ENCODE measurements at places on chromosomes 5 and 9. TPM values are rescaled to one million over a fixed set of nuclear protein-coding genes. Genes with fewer than 3 reads are reported as not detected.

- DNase-seq, result no peak
- no peak overlapping the region for H3K27ac ChIP-seq
- H3K4me1 ChIP-seq, result no peaks in the 10 kb centered on the region
- H3K27me3 ChIP-seq, result no peaks in the 10 kb centered on the region
- H3K4me3 ChIP-seq, result no peak overlapping the region
- H3K36me3 ChIP-seq, result no peaks in the 10 kb centered on the region
Measured at GRCh38 chr5:86997516-86997915, 270.2 kb upstream of the RASA1 start.

- peaks cover 11% of the 10 kb centered on the region for H3K27me3 ChIP-seq
- no peak overlapping the region for H3K27ac ChIP-seq
- no peaks in the 10 kb centered on the region for H3K36me3 ChIP-seq
- no peak overlapping the region for H3K4me3 ChIP-seq
- no peak for DNase-seq
Measured at GRCh38 chr9:114499528-114499927, 5.7 kb downstream of the WHRN start.

GRCh38 chr9:81373294-81373693 is 316.1 kb downstream of the TLE1 start:
- no peak for DNase-seq
- H3K27me3 ChIP-seq, result peaks cover 1% of the 10 kb centered on the region
- H3K27ac ChIP-seq, result no peak overlapping the region
- peaks cover 6% of the 10 kb centered on the region for H3K4me1 ChIP-seq
- H3K36me3 ChIP-seq, result no peaks in the 10 kb centered on the region
- no peak overlapping the region for H3K4me3 ChIP-seq

DNA sequence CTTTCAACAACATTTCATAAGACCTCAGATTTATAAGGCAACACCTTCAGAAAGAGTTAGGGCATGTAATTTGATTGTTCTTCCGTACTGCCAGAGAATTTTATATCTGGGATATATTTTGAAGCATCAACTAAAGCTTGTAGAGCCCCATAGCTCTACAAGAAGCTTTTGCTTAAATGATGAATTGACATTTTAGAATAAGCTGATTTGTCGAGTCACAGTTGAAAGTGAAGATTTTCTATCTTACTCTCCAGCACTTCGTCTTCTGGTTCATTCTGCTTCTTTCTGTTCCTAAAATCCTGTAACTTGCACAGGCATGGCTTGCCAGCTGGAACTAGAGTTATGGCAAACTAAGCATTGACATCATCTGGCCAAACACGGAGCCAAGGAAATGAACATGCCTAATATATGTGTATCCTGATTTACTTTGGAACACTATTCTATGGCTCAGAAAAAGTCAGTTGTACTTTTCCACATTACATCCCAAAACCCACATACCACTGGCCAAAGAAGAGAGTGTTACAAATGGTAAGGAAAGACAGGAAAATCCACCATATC is 68.6 kb upstream of the MAST4 start:
- no peaks in the 10 kb centered on the region for H3K27me3 ChIP-seq
- no peak overlapping the region for H3K27ac ChIP-seq
- H3K36me3 ChIP-seq, result no peaks in the 10 kb centered on the region
- no peak for DNase-seq

GRCh38 chr5:171744882-171745281 is 40.7 kb upstream of the SMIM23 start:
- DNase-seq, result no peak
- H3K27me3 ChIP-seq, result peaks cover 8% of the 10 kb centered on the region
- no peaks in the 10 kb centered on the region for H3K36me3 ChIP-seq

- H3K4me3 ChIP-seq, result no peak overlapping the region
- no peaks in the 10 kb centered on the region for H3K36me3 ChIP-seq
- DNase-seq, result no peak
- H3K27me3 ChIP-seq, result peaks cover 2% of the 10 kb centered on the region
Measured at GRCh38 chr9:86562691-86563090, 208.5 kb upstream of the TUT7 start.

DNA sequence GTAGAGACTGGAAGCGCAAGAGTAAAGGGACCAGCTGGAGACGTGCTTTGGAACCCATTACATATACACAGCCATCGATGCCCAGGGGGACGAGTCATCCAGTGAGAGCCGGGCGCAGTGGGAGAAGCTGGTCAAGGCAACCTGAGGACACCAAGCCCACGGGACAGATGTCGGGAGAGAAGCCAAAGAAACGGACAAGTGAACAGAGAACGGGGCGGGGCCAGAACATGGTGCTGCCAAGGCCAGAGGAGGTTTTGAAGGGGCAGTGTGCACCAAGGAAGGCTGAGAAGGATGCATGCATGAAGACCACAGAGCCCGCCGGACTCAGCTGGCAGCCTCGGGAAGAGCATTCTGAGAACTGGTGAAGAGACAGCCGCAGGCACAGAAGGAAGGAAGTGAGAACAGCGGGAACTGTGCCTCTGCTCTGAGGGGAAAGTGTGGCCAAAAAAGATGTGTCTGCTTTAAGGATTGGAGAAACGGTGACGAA is 20.3 kb downstream of the CAMSAP1 start:
- no peaks in the 10 kb centered on the region for H3K27me3 ChIP-seq
- no peak for DNase-seq
- peaks cover 50% of the 10 kb centered on the region for H3K4me1 ChIP-seq

DNA sequence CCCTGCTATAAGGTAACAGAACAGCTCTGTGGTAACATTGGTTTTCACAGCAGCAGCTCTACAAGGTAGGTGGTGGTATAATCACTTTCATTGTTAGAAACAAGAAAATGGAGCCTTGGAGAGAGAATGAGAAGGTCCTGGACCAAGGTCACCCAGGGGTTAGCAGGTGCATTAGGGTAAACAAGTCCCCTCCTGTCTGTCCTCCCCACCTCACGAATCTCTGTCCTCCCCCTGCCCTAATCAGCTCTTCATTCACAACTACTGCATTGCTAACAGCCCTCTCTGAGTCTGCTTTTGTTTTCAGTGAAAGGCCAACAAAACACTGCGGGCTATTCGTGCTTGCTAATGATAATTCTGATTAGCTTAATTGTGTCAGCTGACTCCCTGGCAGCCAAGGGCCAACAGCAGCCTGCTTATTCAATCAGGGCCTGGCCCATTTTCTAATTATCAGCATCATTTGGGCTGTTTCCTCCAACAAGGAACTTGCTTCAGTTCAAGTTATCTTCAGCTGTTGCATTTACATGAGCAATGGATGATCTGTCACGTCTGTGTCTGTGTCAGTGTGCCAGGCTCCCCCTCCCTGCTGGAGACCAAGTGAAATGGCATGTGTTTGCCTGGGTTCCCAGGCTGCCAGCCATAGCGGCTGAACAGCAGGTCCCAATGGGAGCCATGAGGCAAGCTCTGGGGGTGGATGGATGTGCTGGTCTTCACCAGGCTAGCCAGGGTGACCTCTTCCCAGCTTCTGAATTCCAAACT is 56.7 kb upstream of the EQTN start:
- H3K4me1 ChIP-seq, result no peaks in the 10 kb centered on the region
- DNase-seq, result no peak
- no peak overlapping the region for H3K4me3 ChIP-seq
- H3K36me3 ChIP-seq, result no peaks in the 10 kb centered on the region
- no peaks in the 10 kb centered on the region for H3K27me3 ChIP-seq

- no peaks in the 10 kb centered on the region for H3K36me3 ChIP-seq
- no peak overlapping the region for H3K27ac ChIP-seq
- H3K27me3 ChIP-seq, result peaks cover 4% of the 10 kb centered on the region
Measured at GRCh38 chr5:172648755-172649154, 7.7 kb downstream of the NEURL1B start.

- peaks cover 39% of the 10 kb centered on the region for H3K4me1 ChIP-seq
- peaks cover 19% of the 10 kb centered on the region for H3K27me3 ChIP-seq
- no peaks in the 10 kb centered on the region for H3K36me3 ChIP-seq
- peak; percentile 94 for DNase-seq
Measured at GRCh38 chr5:171521219-171521633, 101.8 kb downstream of the FGF18 start.

DNA sequence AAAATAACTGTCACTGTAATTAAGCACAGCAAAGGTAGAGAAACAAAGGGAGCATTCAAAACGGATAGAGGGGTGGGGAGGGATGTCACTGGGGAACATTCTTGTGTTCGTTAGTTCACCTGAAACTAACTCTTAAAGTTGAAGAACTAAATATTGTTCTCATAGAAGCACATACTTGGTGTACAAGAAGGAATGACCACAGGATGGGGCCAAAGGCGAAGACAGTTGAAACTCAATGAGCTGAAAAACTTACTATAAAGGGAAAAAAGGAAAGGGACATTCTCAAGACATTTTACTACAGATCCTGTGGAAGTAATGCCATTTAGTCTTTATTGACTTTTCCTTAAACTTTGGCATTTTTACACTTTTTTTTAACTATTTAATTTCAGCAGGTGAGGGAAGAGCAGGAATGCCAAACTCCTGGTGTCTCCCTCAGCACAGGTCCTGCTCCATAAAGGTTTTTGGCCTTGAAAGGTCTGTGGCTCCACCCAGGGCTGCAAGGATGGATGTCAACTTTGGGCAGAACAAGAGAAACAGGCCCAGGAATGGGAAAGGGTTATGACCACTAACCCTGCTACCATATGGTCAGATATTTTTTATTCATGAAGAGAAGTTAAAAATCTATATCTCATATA is 197.6 kb upstream of the RASA1 start:
- H3K27me3 ChIP-seq, result no peaks in the 10 kb centered on the region
- DNase-seq, result peak; percentile 68
- H3K36me3 ChIP-seq, result no peaks in the 10 kb centered on the region
- no peak overlapping the region for H3K27ac ChIP-seq
- 0 out of 2 replicates have a peak overlapping the region, but pooled peaks have one; percentile 10 for H3K4me3 ChIP-seq

DNA sequence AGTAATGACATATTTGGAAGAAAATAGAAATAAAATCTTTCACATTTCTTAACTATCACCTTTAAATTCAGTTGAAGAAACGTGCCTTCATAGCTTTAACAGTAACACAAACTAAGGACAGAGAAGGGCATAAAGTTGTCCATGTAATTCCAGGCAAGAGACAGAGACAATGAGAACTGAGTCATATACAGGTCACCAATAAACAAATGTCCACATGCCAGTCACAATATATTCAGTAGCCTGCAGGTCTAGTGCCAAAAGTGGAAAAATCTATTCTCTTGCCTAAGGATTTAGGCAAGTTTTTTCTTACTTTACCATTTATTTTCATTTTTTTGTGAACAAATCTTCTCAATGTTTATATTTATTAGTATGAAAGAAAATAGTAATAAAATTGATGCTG is 1711.5 kb upstream of the NUDT12 start:
- no peaks in the 10 kb centered on the region for H3K27me3 ChIP-seq
- no peak overlapping the region for H3K27ac ChIP-seq
- no peak overlapping the region for H3K4me3 ChIP-seq

- H3K4me1 ChIP-seq, result no peaks in the 10 kb centered on the region
- peaks cover 32% of the 10 kb centered on the region for H3K27me3 ChIP-seq
- DNase-seq, result no peak
- no peak overlapping the region for H3K4me3 ChIP-seq
- H3K36me3 ChIP-seq, result no peaks in the 10 kb centered on the region
Measured at GRCh38 chr9:134005381-134005780, 13.3 kb upstream of the VAV2 start.

DNA sequence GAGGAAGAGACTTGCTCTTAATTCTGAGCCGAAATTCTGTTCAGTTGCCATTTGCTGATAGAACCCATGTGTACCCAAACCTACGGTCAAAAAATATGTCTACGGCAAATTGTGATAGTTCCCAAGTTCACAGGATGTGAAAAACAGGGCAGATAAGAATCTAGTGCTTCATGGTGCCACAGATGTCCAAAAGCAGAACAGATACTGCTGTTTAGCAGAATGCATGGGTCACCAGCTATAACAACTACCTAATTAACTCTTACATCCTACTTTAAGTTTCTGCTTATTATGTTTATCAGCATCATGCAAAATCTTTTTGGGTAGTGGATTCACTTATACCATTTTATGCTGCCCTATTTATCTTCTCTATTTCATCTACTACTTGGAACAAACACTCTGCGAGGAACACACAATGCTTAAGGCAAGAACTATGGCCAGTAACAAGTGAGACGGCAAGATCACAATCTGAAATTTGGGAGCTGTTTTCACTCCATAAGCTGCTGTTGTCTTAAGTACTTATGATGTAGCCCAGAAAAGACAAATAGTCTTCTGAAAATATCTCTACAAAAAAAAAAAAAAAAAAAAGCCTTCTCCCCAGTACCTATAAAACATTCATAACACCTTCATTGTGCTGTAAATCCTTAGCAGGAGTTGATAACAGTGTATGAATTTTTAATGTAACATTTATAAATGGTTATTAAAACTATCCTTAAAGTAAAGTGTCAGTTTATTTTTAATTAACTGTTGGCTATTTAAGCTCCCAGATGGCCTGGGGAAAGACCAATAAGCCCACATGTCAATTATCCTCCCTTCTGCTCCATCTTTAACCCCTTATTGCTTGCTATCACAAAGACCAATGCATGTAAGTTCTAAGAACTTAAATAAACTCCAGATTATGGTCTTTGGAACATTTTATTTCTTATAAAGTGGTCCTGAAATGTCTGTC is 232.3 kb downstream of the TLR4 start:
- H3K27me3 ChIP-seq, result no peaks in the 10 kb centered on the region
- H3K4me3 ChIP-seq, result no peak overlapping the region
- H3K4me1 ChIP-seq, result no peaks in the 10 kb centered on the region
- H3K27ac ChIP-seq, result no peak overlapping the region

DNA sequence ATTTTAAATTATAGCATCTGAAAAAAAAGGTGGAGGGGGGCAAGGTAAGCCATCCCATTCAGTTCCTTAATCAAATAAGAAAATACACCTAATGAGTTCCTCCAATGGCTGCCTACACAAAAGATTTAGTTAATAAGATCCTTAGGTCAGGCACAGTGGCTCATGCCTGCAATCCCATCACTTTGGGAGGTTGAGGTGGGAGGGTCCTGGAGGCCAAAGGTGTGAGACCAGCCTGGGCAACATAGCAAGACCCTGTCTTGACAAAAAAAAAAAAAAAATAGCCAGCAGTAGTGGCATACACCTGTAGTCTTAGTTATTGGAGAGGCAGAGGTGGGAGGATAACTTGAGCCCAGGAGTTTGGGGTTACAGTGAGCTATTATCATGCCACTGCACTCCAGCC is 78.4 kb downstream of the ST8SIA4 start:
- no peaks in the 10 kb centered on the region for H3K4me1 ChIP-seq
- H3K27ac ChIP-seq, result no peak overlapping the region
- no peaks in the 10 kb centered on the region for H3K36me3 ChIP-seq
- DNase-seq, result no peak

- peak overlapping the region; percentile 99 for H3K27ac ChIP-seq
- H3K27me3 ChIP-seq, result no peaks in the 10 kb centered on the region
- H3K36me3 ChIP-seq, result 0 out of 2 replicates have a peak, but pooled peaks cover 5% of the 10 kb centered on the region
Measured at GRCh38 chr9:4292781-4293180, 7.1 kb downstream of the GLIS3 start.

DNA sequence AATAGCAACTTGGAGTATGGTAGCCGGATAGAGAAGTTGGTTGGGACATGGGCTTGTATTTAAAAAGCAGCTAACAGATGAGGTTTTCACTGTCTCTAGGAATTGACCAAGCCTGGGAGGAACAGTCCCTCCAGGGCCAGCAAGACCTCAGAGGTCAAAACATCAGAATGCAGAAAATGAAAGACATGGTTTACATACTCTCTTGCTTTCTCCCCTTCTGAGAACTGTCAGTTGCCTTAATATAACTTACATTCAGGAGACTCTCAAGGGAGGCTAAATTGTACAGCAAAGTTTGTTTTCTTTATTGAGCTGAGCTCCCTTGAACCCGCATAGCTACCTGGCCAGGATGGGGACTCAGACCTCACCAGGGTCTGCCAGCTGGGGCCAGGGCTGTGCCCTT is 179.3 kb downstream of the GAS1 start:
- H3K36me3 ChIP-seq, result no peaks in the 10 kb centered on the region
- no peak for DNase-seq
- H3K27me3 ChIP-seq, result peaks cover 13% of the 10 kb centered on the region
- peaks cover 16% of the 10 kb centered on the region for H3K4me1 ChIP-seq

The RASGRF2 gene
- total RNA-seq, result 0.46 TPM

The GRM6 gene
- not detected for total RNA-seq

The FABP6 gene
- not detected for total RNA-seq

The SLC6A7 gene
- not detected for total RNA-seq

The HINT2 gene
- 28.1 TPM for total RNA-seq

The PRUNE2 gene
- total RNA-seq, result 0.35 TPM

The PLK2 gene
- 64.9 TPM for total RNA-seq

The SPEF2 gene
- total RNA-seq, result 1.6 TPM

The TEX48 gene
- total RNA-seq, result not detected
